ENCODE measurements at places on chromosomes 5 and 9.

GRCh38 chr5:158159621-158160020 is 300.7 kb upstream of the CLINT1 start:
- no peak for DNase-seq

- no peak for DNase-seq
These were observed 25.9 kb upstream of the PRDM12 start for GRCh38 chr9:130638284-130639123.

DNA sequence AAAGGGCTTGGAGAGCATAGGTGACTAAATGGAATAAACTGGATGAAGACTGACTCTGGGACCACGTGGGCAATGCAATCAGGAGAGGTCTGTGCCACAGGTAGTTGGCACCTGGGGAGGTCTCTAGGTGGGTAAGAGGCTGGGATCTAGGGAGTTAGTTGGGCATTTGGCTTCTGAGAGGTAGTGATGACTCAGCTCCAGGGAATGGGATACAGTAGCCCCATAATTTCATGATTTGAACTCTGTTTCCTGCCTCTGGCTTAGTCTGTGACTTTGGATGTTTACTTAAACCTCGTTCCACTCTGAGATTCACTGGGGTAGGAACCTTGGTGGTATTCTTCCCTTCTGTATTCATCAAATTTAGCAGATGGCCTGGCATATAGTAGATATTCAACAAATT is 240.8 kb downstream of the KIF4B start:
- no peak for DNase-seq

GRCh38 chr9:113508111-113508749 is 44.7 kb downstream of the RGS3 start:
- peak; percentile 20 for DNase-seq

DNA sequence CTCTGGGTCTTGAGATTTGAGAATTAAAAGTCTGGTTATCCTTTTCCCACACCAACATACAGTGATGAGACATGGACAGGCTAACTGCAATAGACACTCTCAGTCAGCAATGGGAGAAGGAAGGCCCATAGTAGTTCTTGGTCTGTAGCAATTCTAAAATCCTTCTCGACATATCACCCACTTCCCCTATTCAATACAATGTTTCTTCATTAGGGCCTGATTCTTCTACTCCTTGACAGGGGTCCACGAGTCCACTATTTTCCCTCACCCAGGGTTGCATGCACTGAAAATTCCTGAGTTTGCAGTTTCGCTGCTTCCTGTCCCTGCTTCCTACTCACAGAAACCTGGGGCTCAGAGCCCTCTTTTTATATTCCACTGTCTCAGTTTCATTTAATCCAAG is 402.8 kb downstream of the MAT2B start:
- DNase-seq: no peak

DNA sequence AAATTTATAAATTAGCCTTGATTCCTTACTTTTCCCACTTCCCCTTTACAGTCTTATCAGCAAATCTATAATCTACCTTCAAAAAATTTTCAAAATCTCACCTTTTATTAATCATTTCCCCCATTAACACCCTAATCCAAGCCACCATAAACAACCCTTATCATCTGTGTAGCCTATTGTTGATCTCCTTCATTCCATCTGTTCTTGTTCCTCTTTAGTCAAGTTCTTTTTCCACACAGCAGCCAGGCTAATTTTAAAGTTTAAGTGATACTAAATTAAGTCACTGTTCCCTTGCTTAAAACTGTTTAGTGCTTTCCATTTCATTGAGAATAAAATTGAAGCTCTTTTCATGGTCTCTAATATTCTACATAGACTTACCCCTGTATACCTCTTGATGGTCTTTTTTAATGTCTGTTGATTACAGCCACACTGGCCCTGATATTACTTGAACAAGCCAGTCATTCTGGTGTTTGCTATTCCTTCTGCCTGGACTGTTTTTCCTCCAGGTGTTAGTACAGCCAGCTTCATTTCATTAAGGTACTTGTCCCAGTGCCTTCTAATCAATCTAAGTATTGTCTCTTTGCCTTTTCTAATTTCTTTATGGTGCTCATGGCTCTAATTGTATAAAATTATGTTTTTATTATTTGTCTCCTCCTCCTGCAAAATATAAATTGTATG is 31.1 kb downstream of the GPR151 start:
- DNase-seq: no peak

GRCh38 chr5:26847041-26847736 is 191.2 kb downstream of the CDH9 start:
- DNase-seq: no peak

- DNase-seq: no peak
These were observed 53.2 kb downstream of the MSX2 start for GRCh38 chr5:174777583-174777982.

DNA sequence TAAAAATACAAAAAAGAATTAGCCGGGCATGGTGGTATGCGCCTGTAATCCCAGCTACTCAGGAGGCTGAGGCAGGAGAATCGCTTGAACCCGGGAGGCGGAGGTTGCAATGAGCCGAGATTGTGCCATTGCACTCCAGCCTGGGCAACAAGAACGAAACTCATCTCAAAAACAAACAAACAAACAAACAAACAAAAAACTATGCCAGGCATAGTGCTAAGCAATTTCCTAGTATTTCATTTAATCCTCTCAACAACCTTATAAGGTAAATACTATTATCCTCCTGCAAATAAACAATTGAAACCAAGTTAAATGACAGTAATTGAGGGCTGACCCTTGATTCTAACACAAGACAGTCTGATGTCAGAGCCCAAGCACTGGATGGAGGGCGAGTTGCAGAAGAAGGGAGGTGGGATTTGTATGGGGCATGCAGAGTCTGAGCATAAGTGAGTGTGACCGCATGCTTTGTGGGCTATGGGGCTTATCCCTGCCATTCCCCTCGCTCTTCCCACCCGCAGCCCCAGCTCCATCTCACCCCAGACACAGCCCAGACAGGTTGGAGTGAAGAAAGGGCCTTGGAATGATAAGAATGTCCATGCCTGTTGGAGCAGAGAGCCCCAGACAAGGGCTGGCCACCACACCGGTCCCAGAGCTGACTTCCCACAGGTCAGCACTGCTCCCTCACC is 24.3 kb upstream of the RPS14 start:
- no peak for DNase-seq

DNA sequence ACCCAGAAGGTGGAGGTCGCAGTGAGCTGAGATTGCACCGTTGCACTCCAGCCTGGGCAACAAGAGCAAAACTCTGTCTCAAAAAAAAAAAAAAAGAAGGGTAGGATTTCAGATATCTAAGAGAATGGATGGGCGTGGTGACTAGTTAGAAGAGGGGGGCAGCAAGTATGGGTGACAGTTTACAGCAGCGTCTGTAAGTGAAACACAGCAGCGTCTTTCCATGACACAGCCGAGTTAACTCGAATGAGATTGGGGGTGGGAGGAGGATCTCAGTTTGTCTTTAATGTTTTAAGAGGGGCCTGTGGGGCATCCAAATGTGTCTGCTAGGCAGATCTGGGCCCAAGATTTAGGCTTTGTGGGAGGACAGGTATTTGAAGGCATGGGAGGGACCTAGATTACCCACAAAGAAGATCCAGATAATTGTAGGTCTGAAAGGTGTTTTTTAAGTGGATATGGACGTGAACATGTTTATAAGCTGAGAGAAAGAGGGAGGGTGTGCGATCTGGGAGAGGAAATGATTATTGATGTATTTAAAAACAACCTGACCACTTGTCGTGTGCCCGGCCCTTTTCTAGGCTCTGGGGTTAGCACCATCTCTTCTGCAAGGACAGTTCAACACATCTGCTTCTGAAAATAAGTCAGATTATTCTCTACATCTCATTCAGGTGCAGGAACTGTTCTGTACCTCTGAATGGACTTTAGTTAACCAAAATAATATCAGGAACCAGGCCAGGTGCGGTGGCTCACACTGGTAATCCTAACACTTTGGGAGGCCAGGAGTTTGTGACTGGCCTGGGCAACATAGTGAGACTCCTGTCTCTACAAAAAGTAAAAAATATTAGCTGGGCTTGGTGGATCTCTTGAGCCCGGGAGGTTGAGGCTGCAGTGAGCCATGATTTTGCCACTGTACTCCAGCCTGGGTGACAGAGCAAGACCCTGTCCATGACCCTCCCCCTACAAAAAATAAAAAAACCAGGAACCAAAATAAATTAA is 2.5 kb downstream of the CEP78 start:
- DNase-seq: no peak

GRCh38 chr9:124749284-124749683 is 21.8 kb downstream of the NR6A1 start:
- no peak for DNase-seq

GRCh38 chr9:89666364-89666763 is 61.6 kb downstream of the GADD45G start:
- DNase-seq: no peak

- DNase-seq: no peak
These were observed 75.1 kb downstream of the PSAT1 start for GRCh38 chr9:78371981-78372380.

DNA sequence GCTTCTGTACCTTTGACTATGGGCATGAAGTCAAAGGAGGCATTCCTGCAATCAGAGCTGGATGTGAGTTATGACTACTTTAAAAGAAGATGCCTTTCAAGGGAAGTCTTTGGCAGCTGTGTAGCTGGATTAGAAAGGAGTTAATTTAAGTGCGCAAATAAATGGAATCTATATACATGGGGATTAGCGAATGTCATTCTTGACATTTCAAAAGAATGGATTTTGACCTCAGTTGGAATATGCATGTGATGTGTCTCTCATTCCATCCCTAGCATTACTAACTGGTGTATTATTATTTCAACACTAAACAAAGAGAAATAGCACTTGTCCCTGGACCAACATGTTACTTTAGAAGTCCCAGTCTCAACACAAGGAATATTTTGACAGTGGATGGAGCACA is 359.6 kb upstream of the SLC24A2 start:
- no peak for DNase-seq

- no peak for DNase-seq
These were observed 25.1 kb downstream of the GDNF start for GRCh38 chr5:37814699-37815098.

DNA sequence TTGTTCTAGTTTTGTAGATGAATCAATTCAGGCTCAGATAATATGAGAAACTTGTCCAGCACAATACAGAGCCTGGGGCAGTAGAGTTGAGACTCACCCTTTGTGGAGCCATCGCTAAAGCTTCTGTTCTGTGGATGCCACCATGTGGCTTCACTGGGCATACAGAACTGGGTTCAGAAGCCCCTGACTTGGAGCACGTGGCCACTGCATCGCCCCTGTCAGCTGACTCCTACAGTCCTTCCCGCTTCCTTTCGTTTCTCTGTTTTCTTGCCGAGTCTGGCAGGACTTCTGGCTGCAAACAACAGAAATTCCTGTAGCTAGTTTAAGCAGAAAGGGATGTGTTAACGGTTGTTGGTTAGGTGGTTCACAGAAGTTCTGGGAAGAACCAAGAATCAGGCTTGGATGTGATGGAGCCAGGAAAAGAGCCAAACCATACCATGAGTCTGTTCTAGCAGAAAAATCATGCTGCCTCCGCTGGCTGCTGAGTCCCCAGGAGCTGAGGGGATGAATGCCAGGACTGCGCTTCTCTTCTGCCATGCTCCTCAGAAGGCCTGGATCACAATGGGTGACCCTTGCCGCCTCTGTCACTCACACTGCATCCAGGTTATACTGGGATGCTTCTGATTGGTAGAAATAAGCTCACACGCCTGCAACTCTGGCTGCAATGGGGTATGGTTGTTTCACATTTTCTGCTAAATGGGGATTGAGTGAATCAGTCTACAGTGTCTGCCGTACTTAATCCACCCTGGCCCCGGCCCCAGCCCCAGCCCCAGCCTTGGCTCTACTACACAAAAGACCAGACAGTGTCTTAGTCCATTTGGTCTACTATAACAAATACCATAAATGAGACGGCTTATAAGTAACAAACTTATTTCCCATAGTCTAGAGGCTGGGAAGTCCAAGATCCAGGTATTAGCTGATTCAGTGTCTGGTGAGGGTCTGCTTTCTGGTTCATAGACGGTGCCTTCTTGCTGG is 262.5 kb downstream of the GOLPH3 start:
- no peak for DNase-seq

DNA sequence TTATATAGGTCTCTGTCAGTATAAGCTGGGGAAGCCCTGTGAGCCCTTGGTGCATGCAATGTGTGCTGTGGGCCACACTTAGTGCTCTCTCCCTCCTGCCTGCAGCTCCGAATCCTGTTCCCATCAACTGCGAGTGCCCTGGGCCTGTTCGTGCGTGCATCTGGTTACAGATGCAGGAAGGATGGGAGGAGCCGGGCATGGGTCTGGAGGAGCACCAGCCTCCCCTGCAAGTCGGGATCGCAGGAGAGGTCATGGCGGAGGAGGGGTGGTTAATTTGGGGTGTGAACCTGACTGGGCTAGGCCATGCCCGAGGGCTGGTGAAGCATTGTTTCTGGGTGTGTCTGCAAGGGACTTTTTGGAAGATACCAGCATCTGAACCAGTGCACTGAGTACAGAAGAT is 274.6 kb upstream of the IRX4 start:
- no peak for DNase-seq

DNA sequence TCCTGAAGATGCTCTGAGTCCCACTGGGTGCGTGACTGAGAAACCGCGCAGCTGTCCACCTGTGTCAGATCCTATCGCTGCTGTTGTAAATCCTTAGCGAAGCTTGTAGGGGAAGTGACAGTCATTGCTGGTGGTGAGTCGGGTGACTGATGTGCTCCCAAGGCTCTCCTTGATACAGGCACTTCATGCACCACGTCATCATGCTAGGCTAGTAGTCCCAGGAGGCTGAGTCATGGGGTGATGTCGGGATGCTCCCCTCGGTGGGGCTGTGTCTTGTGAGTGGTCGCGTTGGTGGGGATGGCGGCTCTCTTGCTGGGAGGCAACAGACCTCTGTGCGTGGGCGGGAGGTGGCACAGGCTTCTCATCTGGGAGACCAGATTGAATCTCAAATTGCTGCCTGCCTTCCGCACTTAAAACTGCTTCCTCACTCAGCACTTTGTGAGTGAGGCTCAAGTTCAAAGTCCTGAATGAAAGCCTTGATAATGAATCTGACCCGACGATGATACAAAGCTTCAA is 84.7 kb downstream of the CSNK1A1 start:
- DNase-seq: no peak

DNA sequence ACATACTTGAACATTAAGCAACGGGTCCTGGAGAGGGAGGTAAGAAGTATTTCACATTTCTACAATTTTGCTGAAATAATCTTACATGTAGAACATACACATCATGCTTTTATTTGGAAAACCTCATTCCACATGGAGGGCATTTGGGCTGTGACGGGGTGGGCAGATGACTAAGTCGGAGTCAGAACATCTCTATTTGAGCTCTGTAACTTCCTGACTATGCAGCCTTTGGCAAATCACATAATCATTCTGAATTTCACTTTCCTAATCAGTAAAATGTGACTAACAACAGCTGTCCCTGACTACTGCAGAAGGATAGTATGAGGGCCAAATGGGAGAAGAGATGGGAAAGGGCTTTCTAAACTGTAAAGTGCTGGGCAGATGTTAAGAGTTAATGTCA is 17.1 kb upstream of the IL6ST start:
- peak; percentile 80 for DNase-seq

- no peak for DNase-seq
These were observed 85.0 kb downstream of the MEGF10 start for GRCh38 chr5:127375544-127376091.
